ENCODE measurements at places on chromosomes 5 and 9.

DNA sequence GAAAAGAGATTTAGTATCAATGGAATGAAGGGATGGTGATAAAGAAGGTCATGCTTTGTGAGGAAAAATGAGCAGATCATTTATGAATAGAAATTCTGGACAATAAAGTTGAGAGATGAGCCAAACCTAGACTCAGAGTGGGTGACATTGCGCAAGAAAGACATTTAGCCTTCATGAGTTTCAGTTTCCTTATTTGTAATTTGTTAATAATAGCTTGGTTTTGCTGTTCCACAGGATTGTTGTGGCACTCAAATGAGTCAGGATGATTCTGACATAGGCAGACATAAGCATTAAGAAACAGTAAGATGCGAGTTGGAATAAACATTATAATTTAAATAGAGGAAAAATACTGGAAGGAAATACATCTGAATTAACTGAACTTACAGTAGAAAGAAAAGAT lies 34.8 kb downstream of the ITGA2 start:
- H3K36me3 ChIP-seq, result no peaks in the 10 kb centered on the region
- DNase-seq, result no peak
- H3K27ac ChIP-seq, result no peak overlapping the region
- H3K27me3 ChIP-seq, result no peaks in the 10 kb centered on the region
- no peaks in the 10 kb centered on the region for H3K4me1 ChIP-seq
- no peak overlapping the region for H3K4me3 ChIP-seq

DNA sequence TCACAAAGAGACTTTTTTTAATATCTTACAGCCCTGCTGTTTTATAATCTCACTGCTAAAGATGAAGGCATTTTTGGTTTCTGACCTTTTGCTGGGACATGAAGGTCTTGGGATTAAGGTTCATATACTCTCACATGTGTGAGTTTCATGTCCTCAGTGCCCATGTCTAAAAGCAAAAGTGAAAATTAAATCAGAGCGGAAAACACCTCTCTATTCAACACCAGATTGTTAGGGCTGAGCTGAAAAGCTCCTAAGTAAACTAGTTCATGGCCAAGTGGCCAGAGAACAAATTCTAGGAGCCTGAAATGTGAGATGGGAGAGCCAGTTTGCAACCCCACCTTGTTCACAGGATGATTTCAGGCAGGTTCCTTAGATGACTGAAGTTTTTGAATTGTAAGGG lies 110.9 kb downstream of the GRIA1 start:
- no peaks in the 10 kb centered on the region for H3K36me3 ChIP-seq
- H3K27ac ChIP-seq, result no peak overlapping the region
- peaks cover 1% of the 10 kb centered on the region for H3K27me3 ChIP-seq
- no peak overlapping the region for H3K4me3 ChIP-seq

- peaks cover 27% of the 10 kb centered on the region for H3K36me3 ChIP-seq
- peak overlapping the region; percentile 77 for H3K27ac ChIP-seq
- H3K27me3 ChIP-seq, result no peaks in the 10 kb centered on the region
- peaks cover 55% of the 10 kb centered on the region for H3K4me1 ChIP-seq
- DNase-seq, result no peak
Observed at GRCh38 chr5:78627175-78627574, 21.4 kb downstream of the LHFPL2 start.

DNA sequence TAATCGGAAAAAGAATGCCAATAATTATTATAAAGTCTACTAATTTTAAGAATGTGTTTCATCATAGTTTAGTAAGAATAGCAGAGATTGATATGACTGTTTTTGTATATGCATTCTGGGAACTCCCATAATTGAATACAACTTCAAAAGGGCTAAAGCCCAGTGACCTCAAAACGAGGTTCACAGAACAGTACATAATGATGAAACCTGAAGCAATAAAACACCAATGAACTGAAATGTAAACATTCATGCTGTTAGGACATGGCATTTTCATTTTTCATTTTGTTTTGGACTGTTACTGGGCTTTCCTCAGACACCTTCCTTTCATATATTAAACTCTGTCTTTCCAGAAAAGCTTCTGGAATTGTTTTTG lies 684 bp upstream of the JMY start:
- H3K36me3 ChIP-seq, result no peaks in the 10 kb centered on the region
- H3K4me3 ChIP-seq, result peak overlapping the region; percentile 95
- no peak for DNase-seq
- H3K27ac ChIP-seq, result peak overlapping the region; percentile 97
- H3K4me1 ChIP-seq, result peaks cover 20% of the 10 kb centered on the region

GRCh38 chr5:15515229-15515628 lies 15.2 kb downstream of the FBXL7 start:
- H3K36me3 ChIP-seq, result peaks cover 39% of the 10 kb centered on the region
- H3K4me3 ChIP-seq, result no peak overlapping the region
- DNase-seq, result no peak
- no peaks in the 10 kb centered on the region for H3K27me3 ChIP-seq

DNA sequence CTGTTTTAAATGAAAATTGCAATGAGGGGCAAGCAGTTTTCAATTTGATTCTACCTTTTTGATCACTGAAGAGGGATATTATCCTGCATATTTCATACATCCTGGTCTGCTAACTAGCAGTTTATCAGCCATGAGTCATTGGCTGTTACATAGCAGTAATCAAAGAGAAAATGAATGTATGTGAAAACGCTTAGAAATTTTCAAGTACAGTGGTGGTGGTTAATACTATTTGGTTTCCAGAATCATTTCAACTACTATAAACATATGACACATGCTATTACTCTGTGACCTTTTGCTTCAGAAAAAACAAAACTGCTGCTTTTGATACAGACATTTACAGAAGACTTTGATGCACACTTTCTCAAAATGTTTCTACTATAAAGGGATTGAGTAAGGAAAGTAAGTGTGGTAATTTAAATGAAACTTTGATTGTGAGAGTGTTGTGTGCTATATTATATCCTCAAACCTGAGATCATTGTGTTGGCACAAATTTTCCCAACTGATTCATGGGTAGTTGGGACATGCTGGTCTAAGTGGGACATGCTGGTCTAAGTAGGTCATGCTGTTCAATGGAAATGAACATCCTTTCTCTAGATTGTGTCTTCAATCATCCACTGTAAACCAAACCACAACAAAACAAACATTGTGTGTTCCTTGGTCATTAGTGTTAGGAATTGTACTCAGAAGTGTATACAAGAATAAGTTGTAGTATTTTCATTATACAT lies 5.1 kb downstream of the RNF14 start:
- no peaks in the 10 kb centered on the region for H3K27me3 ChIP-seq
- peaks cover 15% of the 10 kb centered on the region for H3K36me3 ChIP-seq
- H3K4me1 ChIP-seq, result peaks cover 15% of the 10 kb centered on the region

- H3K4me1 ChIP-seq, result peaks cover 16% of the 10 kb centered on the region
- H3K27me3 ChIP-seq, result no peaks in the 10 kb centered on the region
- no peak overlapping the region for H3K4me3 ChIP-seq
- no peak overlapping the region for H3K27ac ChIP-seq
- H3K36me3 ChIP-seq, result no peaks in the 10 kb centered on the region
- no peak for DNase-seq
Observed at GRCh38 chr5:134437847-134438581, 26.3 kb upstream of the CDKN2AIPNL start.

DNA sequence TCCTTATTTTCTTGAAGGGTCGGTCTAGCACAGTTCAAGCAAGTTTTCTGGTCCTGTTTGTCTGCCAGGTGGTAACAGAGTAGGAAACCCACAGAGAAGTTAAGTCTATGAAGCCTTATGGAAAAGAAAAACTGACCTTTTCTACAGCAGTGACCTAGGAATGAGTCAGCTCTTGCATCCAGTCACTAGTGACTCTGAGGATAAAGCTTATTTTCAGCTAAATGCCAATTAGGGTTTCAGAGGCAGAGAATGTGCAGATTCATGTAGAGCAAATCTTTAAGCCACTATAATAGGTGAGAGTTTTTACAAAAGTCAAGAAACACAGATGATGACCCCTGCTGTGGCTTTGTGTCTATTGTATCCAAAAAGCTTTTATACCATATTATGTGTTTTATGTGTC lies 100.7 kb downstream of the CWC27 start:
- no peak for DNase-seq
- no peak overlapping the region for H3K27ac ChIP-seq
- H3K4me3 ChIP-seq, result no peak overlapping the region
- H3K27me3 ChIP-seq, result no peaks in the 10 kb centered on the region

- no peaks in the 10 kb centered on the region for H3K36me3 ChIP-seq
- no peak for DNase-seq
- H3K27me3 ChIP-seq, result no peaks in the 10 kb centered on the region
- H3K27ac ChIP-seq, result no peak overlapping the region
- H3K4me1 ChIP-seq, result peaks cover 30% of the 10 kb centered on the region
- H3K4me3 ChIP-seq, result no peak overlapping the region
Observed at GRCh38 chr5:74357827-74358226, 282.7 kb downstream of the ENC1 start.

- H3K36me3 ChIP-seq, result no peaks in the 10 kb centered on the region
- peaks cover 7% of the 10 kb centered on the region for H3K27me3 ChIP-seq
- H3K4me1 ChIP-seq, result no peaks in the 10 kb centered on the region
- H3K27ac ChIP-seq, result no peak overlapping the region
Observed at GRCh38 chr9:135613946-135614805, 25.2 kb downstream of the GLT6D1 start.

DNA sequence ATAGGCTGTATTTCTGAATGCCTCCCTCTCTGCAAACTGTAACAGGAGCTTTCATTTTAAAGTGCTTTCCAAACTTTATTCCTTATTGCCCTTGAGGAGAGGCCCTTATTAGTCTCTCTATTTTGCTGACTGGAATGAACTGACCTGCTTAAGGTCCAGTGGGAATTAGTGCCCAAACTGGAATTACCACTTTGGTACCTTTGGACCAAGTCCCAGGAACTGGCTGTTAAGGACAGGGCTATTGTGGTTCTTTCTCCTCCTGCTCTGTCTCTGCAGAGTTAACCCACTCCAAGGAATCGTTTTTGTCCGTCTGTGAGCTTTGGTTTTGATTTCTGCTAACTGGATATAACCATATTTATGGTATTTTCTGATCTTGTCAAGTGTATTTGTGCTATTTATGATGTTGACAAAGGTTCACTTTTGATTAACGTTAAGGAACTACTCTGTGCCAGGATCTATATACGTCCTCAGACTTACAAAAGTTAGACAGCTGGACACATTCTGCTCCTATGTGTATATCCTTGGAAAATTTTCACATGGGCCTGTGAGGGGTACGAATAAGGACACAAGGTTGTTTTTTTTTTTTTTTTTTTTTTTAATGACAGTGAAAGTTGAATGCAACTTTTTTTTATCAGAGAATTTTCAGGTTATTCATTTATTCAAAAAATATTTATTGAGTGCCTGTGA lies 189.1 kb upstream of the ANKRD55 start:
- peaks cover 25% of the 10 kb centered on the region for H3K36me3 ChIP-seq
- no peak overlapping the region for H3K4me3 ChIP-seq
- H3K4me1 ChIP-seq, result peaks cover 16% of the 10 kb centered on the region
- H3K27me3 ChIP-seq, result no peaks in the 10 kb centered on the region
- peak overlapping the region; percentile 48 for H3K27ac ChIP-seq

DNA sequence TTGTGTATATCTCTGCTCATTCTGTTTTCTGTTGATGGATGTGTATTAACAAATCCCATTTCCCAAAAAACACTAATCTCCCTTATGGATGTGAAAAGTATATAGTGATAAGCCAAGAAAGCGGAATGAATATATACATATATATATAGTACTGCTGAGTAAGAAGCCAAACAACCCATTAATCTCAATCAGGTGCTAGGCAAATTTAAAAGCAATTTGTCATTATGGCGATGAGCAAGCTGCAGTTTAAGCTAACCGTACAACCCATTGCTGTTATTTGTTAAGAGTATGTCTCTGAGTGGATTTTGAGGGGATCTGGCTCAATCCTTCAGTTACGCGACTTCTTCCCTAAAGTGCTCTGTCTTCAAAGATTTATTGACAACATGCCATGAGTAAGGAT lies 640.4 kb upstream of the ARRDC3 start:
- no peaks in the 10 kb centered on the region for H3K27me3 ChIP-seq
- DNase-seq, result no peak
- no peak overlapping the region for H3K4me3 ChIP-seq
- no peaks in the 10 kb centered on the region for H3K36me3 ChIP-seq
- no peak overlapping the region for H3K27ac ChIP-seq
- H3K4me1 ChIP-seq, result peaks cover 20% of the 10 kb centered on the region

GRCh38 chr5:110517396-110517795 lies 209.1 kb downstream of the TMEM232 start:
- H3K27ac ChIP-seq, result no peak overlapping the region
- peaks cover 25% of the 10 kb centered on the region for H3K4me1 ChIP-seq
- no peak overlapping the region for H3K4me3 ChIP-seq
- H3K36me3 ChIP-seq, result no peaks in the 10 kb centered on the region

DNA sequence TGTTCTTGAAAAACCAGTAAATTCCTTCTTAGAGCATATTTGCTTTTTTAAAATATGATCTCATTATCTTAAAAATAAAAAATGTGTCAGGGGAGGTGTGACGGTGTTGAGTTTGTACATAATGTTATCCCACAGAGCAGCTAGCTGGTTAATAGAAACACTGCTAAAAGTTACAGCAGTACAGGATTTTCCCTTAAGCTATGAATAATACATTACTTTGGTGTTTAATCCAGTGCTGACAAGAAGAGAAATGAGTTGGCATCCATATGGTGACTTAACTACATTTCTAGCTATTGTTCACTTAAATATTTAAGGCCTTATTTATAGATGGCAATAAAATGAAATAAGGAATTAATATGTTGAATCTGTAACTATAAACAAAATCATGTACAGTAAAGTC lies 883.1 kb downstream of the CDH18 start:
- no peaks in the 10 kb centered on the region for H3K4me1 ChIP-seq
- H3K27me3 ChIP-seq, result no peaks in the 10 kb centered on the region
- no peaks in the 10 kb centered on the region for H3K36me3 ChIP-seq
- no peak for DNase-seq
- H3K4me3 ChIP-seq, result no peak overlapping the region

DNA sequence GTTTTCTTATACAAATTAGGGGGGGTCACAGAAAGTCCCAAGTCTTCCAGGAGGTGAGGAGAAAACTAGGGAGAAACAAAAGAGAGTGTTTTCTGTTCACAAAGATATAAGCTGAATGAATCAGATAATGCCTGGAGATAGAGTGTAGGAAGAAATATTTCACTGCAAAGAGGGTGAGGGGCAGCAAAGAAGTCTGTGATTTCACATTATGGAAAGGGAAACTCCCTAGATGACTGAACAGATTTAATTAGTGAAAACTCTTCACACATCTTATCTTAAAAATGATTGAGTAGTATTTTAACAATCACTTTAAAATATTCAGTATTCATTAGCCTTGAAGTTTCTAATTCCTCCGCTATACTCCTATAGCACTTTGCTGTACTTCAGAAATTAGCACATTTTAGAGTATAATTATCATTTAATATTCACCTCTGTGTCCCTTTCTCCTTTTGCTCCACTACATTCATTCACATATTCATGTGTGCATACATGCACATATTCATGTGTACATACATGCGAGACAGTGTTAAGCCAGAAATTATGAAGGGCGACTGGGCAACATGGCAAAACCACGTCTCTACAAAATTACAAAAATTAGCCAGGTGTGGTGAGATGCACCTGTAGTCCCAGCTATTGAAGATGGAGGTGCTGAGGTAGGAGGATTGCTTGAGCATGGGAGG lies 332.2 kb downstream of the HTR1A start:
- H3K27me3 ChIP-seq, result no peaks in the 10 kb centered on the region
- no peaks in the 10 kb centered on the region for H3K36me3 ChIP-seq
- H3K4me1 ChIP-seq, result no peaks in the 10 kb centered on the region
- H3K4me3 ChIP-seq, result no peak overlapping the region

GRCh38 chr9:134234001-134234660 lies 69.8 kb upstream of the RNU6ATAC start:
- H3K27ac ChIP-seq, result no peak overlapping the region
- H3K4me3 ChIP-seq, result no peak overlapping the region
- H3K36me3 ChIP-seq, result no peaks in the 10 kb centered on the region
- no peaks in the 10 kb centered on the region for H3K4me1 ChIP-seq
- DNase-seq, result no peak
- no peaks in the 10 kb centered on the region for H3K27me3 ChIP-seq

- DNase-seq, result no peak
- no peaks in the 10 kb centered on the region for H3K27me3 ChIP-seq
- no peak overlapping the region for H3K4me3 ChIP-seq
- H3K4me1 ChIP-seq, result peaks cover 5% of the 10 kb centered on the region
- no peaks in the 10 kb centered on the region for H3K36me3 ChIP-seq
Observed at GRCh38 chr9:21674894-21675293, 127.5 kb upstream of the MTAP start.

All from mesothelial cell of epicardium (in vitro differentiated cells).